Aorta (tissue), 5 donors: ENCODE measurements at places on chromosomes 11 and 22.

DNA sequence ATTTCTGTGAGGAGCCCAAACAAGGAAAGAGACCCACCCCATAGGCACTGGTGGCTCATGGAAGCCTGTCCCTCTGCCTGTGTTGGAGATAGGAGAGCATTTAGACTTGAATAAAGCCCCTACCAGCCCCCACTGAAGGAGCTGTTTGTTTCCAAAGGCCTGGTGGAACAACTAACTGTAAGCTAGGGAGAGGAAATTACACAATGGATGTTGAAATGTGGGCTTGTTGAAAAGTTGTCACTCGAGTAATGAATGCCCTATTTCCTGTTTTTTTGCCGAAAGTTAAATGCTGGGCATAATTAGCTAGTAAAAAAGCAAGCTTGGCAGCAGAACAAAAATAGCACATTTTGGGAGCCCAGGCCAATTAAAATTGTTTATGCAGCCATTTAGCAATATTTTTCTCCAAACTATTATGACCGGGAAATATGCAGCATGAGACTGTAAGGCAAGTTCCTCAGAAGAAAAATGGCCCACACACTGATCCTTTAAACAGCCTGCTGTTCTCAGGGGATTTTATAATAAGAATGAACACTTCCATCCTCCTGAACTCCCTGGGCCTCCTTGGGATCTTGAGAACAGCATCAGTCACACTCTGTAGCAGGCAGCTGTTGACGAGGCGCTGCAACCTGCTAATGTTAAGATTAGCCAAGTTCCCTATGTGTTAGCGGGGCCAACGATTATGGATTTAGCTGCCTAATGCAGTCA is 38.6 kb upstream of the LMO2 start:
- no peak for DNase-seq

GRCh38 chr11:110219006-110219785 is 77.2 kb downstream of the RDX start:
- DNase-seq: no peak

DNA sequence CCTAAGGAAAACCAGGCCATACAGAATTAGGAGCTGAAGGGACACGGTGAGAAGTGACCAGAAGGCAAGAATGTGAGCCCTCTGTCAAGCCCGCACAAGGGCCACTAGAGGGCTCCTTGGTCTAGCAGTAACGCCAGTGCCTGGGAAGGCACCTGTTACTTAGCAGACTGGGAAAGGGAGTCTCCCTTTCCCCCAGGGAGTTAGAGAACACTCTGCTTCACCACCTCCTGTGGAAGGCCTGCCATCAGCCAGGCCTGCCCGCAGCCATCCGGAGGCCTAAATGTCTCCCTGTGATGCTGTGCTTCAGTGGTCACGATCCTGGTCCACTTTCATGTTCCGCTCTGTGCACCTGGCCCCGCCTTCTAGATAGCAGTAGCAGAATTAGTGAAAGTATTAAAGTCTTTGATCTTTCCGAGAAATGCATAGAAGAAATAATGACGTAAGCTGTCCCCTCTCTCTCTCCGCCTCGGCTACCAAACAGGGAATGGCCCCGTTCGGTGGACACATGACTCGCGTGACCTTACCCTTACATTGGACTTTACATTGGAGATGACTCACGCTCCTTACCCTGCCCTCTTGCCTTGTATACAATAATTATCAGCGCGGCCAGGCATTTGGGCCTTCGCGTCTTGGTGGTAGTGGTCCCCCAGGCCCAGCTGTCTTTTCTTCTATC is 10.7 kb upstream of the GSTP1 start:
- DNase-seq: no peak

- DNase-seq: no peak
Observed at GRCh38 chr11:112793416-112793815, 167.8 kb upstream of the NCAM1 start.

DNA sequence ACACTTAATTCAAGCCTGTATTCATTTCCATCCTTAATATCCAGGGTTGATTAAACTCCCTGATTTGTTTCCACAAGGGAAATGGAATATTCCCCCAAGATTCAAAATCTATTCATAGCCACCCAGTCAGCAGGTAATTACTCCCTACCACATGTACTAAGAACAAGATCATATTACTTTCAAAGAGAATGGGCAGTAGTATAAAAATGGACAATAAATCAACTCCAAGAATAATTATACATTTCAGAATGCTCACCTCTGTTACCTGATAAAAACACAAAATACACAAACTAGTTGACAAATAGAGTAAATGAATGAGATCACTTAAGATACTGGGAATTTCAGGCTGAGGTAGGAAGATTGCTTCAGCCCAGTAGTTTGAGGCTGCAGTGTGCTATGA is 8.5 kb upstream of the FEZ1 start:
- no peak for DNase-seq

GRCh38 chr22:21074102-21074715 is 28.5 kb downstream of the LRRC74B start:
- no peak for DNase-seq

DNA sequence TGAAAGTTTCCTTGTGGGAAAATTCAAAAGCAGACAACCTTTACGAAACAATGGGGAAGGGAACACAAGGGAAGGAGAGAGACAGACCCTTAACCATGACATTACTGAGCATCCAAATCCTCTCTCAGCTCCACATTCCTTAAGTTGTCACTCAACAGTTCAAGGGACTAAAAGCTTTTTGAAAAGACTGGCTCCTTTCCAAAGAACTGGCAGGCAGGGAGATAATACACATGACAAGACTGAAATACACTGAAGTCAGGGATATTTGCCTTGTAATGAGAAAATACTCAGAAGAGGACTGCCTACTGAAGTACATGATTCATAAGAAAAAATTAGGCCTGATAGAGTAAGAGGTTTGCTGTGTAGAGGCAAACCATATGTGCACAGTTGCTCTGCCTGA is 69.1 kb downstream of the SMCO4 start:
- no peak for DNase-seq

DNA sequence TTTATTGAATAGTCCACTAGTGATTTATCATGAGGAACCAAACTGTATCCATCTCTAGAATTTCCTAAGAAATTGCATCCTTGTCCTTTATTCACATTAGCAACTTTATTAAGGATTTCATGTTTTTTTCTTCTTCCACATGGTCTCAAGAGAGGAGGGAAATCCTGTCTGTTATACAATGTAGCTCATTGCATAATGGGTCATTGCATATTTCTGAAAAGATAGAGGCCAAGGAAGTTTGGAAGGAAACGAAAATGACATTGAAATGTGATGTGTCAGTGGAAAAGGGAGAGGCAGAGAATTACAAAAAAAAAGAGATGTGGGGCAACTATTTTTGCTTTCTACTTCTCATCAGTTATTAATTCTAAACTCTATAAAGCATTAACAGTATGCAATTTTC is 353.1 kb downstream of the METTL15 start:
- DNase-seq: no peak

DNA sequence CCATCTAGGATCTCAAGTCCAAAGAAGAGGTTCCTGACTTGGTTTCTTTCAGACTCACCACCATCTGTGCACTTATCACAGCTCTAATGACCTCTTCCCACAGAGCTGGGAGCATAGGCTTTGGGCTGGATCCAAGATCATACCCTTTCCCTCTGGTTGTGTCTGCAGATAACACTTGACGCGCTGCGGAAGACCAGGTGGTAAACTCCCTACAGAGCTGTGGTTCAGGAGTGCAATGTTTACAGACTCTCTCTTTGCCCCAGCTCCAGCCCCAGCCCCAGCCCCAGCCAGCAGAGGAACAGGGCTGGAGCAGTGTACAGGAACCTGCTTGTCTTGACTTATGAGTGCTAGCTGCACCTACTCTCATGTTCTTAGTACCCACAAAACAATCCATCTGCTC is 274.4 kb upstream of the SYN3 start:
- DNase-seq: no peak

- no peak for DNase-seq
Observed at GRCh38 chr11:12019337-12019736, 10.9 kb upstream of the DKK3 start.

- DNase-seq: peak; percentile 46
Observed at GRCh38 chr11:76634886-76635285, 35.7 kb downstream of the LRRC32 start.

DNA sequence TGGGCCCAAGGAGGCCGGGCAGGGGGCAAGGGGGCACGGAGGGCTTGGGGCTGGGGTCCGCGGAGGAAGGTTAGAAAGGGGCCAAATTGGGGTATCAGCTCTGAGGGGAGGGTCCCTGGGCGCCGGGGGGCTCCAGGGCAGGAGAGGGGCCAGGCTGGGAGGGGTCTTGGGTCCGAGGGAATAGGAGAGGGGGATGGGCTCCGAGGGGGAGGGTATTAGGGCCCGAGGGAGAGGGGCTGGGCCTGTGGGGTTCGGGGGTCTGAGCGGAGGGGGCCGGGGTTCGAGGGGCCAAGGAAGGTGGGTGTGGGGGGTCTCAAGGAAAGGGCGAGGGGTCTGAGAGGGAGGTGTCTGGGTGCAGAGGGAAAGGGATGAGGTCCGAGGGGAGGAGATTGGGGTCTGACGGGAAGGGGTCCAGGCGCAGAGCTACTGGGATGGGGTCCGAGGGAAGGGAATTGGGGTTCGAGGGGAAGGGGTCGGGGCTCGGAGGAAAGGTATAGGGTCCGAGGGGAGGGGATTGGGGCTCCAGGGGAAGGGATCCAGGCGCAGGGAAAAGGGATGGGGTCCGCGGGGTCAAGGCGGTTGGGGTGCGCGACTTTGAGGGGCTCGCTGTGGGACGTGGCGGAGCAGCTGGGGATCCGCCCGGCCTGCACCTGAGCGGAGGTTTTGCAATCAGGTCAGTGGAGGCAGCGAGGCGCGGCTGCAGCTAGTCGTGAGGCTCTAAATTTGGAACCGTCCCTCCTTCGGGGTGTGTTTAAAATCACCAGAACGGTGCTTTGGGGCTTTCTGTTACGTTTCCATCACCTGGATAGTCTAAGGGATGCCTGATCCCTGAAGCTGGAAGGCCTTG is 728 bp downstream of the CTTN start:
- peak; percentile 62 for DNase-seq

- DNase-seq: no peak
Observed at GRCh38 chr22:48580481-48580970, 1247.1 kb downstream of the BRD1 start.

GRCh38 chr11:2745511-2745910 is 45.7 kb upstream of the KCNQ1OT1 start:
- peak; percentile 61 for DNase-seq

GRCh38 chr11:39149214-39149613 is 2310.2 kb downstream of the LRRC4C start:
- no peak for DNase-seq

GRCh38 chr11:30573951-30574350 is 12.2 kb downstream of the MPPED2 start:
- DNase-seq: no peak

- DNase-seq: peak; percentile 39
Observed at GRCh38 chr22:39466228-39467006, 9.6 kb downstream of the MGAT3 start.

GRCh38 chr11:41613326-41613725 is 153.9 kb upstream of the LRRC4C start:
- no peak for DNase-seq

DNA sequence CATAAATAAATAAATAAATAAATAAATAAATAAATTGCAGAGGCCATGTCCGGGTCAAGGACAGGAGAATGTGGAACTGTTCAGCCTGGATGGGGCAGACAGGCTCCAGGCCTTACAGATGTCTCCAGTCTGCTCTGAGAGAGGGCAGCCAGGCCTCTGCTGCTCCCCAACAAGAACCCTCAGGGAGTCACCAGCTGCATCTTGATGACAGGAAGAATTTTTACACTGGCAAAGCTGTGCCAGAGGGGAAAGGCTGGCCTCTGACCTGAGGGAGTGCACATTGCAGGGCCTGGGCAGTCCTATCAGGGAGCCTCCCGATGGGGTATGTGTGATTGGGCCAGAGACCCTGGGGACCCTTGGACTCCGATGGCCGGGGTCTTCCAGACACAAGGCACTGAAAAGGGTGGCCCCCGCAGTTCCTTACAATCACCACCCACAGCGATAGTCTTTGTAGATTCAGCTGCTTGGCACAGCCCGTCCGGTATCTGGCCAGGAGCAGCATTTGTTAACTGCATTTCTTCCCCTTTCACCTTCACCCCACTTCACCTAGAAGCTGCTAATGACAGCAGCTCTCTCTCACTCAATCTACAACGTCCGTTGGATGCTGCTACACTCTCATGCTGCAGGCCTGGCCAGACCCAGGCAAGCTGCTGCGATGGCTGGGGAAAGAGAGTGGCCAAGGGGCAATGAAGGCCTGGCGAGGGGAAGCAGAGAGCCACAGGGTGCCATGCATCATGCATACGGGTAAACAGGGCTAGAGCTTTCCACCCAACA is 8.1 kb downstream of the MOGAT2 start:
- no peak for DNase-seq

DNA sequence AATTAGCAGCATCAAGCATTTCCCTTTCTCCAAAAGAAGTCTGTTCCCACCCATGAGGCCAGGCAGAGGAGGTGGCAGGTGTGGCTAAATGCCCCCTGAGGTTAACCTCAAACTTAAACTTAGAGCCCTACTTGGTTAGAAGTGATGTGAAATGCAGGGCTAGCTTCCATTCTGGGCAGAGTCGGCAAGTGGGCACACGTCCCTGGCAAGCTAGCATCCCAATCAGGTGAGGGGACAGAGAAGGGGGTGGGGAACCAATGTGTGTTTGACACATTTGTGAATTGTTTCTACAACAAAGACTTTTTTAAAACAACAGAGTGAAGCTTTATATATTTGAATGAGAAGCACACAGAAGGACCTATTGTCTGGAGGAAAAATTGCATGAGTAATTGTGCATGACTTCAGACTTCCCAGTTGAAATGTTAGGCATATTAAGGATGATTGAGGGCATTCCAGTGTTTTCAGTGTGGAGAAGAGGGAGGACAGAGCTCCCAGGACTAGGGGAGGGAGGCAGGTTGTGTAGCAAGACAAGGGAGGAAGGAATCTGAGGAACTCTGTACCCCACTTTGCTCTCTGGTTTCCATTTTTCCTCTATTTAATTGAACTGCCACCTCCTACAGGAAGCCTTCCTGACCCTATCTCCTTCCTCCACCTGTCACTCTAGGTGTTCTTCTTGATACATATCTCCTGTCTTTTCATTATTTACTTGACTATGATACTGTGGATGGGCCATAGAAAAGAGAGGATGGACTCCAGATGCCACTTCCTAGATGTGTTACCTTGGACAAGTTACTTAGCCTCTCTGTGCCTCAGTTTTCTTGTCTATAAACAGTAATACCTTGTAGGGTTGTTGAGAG is 83.3 kb upstream of the PICALM start:
- DNase-seq: no peak

- no peak for DNase-seq
Observed at GRCh38 chr11:117187428-117187798, 8.9 kb downstream of the SIDT2 start.

GRCh38 chr22:47995264-47995627 is 1232.8 kb downstream of the TBC1D22A start:
- DNase-seq: no peak

GRCh38 chr11:115347106-115347505 is 157.1 kb downstream of the CADM1 start:
- no peak for DNase-seq

DNA sequence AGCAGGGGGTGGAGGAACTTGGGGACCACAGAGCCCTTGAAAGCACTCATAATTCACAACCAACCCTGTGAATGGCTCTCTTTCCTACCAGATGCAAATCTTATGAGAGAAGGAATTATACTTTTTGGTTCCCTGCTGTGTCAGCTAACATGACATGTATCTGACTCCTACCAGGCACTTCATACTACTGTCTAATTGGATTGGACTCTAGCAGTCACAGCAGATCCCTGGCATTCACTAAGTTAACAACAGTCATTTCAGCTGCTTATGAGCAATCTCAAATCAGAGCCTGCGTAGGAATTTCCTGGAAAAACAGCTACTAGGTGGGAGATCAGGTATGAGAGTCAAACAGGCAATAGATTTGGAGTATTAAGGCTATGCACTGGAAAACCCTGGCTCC is 11.1 kb upstream of the ENDOD1 start:
- DNase-seq: no peak
